ENCODE measurements at places on chromosomes 4 and X. TPM values are rescaled to one million over a fixed set of nuclear protein-coding genes. Genes with fewer than 3 reads are reported as not detected.

LNX1 gene
- 2.3 TPM for total RNA-seq

CENPVL3 gene
- total RNA-seq, result not detected

AFF2 gene
- 11.8 TPM for total RNA-seq

- DNase-seq, result no peak
Measured at GRCh38 chrX:13340182-13340791, 20.4 kb upstream of the ATXN3L start.

DNA sequence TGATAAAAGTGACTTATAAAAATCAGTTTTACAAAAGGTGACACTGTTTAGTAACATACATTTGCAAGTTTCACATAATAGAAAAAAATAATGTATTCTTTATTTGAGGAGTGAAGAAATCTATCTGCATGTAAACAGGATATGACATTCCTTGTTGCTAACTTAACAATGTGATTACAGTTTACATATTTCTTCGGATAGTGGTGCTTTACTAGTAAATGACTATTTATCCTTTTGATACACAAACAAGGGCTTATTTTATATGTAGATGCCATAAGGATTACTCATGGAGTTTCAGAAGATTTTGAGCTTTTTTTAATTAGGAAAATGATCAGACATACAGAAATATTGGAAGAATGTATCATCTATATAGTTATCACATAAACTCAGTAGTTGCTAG, 126.5 kb downstream of the SLIT2 start:
- DNase-seq, result no peak

DNA sequence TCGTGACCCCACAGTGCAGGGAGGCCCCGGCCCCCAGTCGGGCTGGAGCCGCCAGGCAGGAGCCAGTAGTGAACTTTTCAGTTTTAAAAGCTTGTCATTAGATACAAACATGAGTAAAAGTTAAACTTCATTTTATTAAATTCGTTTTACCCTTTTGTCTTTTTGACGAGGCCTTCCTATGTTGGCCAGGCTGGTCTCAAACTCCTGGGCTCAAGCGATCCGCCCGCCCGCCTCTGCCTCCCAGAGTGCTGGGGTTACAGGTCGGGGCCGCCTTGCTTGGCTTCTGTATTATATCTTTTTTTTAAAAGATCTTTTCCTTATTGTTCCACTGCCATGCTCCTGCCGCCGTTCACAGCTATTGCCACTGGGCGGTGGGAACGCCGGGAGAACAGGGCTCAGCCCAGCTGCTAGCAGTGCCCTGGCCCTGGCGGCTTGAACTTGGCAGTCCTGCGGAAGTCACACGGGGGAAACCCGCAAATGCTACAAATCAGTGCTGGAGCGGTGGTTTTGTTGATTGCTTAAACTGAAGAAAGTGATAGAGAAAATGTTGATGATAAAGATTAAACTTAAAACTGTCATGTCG, 968 bp upstream of the NELFA start:
- no peak for DNase-seq

- DNase-seq, result no peak
Measured at GRCh38 chrX:135974279-135974856, 580 bp upstream of the MMGT1 start.

GYPE gene
- total RNA-seq, result not detected

DNA sequence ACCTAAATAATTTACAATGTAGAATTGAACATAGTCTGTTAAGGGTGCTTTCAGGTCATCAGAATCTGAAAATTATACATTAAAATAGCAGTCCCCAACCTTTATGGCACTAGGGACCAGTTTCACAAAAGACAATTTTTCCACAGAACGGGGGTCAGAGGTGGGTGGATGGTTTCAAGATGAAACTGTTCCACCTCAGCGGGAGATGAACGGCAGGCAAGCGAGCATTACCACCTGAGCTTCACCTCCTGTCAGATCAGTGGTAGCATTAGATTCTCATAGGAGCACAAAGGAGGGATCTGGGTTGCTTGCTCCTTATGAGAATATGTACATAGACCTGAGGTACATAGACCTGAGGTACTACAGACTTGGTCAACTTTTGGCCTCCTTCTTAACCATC, 29.0 kb downstream of the LRBA start:
- DNase-seq, result no peak

- no peak for DNase-seq
Measured at GRCh38 chrX:149688552-149688951, 23.3 kb upstream of the MAGEA11 start.

DNA sequence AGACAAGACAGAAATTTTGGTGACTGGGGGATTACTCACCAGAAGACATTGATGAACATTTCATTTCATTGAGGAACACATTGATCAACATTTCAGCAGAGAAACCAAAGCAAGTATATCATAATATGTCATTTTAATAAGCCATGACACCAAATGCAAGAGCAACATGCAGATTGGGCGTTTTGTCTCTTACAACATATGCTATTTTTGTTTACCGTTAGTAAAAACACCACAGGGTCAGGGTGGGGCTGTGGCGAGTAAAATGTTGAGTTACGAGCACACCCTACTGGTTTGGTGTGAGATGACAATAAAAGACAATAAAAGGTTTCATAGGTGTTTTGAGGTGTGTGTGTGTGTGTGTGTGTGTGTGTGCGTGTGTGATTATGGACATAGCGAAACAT, 294.5 kb downstream of the PDGFC start:
- DNase-seq, result no peak

TMEM154 gene
- 1.8 TPM for total RNA-seq

NRK gene
- 13.1 TPM for total RNA-seq

GRCh38 chr4:175646802-175647201, 165.3 kb downstream of the GPM6A start:
- no peak for DNase-seq

DNA sequence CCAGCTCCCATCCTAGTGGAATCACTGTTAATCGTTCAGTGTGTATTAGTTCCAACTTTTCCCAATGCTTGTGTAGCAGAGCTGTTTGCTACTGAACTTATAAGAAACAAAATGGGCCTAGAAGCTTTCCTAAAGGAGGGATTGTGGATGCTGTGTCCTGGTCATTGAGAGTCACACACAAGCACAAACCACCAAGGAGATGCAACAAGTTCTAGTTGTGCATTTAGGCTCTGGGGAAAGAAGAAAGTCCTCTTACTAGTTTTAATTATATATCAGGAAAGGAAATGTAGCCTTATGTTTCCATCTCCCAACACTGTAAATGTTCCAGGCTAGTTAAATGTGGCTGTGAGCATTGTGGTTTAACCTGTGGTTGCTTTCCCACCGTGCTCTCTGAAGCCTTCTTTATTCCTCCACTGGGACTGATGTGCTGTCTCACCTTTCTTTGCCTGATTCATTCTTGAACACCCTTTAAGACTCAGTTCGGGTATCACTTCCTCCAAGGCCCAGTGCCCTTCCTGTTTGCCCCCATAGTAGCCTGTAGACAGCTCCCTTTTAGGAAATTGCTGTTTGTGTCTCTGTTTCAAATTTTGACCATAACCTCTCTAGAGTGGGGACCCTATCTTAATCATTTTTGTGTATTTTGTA, 34.3 kb downstream of the ATP10D start:
- DNase-seq, result no peak

NLRP2B gene
- not detected for total RNA-seq

- no peak for DNase-seq
Measured at GRCh38 chr4:3263876-3264193, 14.9 kb downstream of the MSANTD1 start.

ZDHHC15 gene
- total RNA-seq, result 0.15 TPM

- no peak for DNase-seq
Measured at GRCh38 chrX:132757066-132757623, 201.3 kb downstream of the HS6ST2 start.

PASD1 gene
- total RNA-seq, result not detected

DNA sequence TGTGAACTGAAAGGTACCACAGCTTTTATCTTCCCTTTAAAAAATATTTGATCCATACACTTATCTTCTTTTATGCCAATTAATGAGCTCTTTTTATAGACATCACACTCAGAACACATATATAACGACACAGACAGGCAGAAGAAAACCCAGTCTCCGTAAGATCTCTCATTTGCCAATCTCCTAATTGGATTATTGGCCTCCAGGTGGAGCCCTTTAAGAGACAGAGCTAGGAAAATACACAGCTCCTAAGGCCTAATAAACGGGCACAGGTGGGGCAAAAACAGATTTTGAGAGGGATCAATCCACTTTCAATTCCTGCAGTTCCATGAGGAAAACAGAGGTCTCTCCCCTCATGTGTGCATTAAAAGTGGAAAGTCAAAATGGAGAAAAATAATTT, 1495.4 kb downstream of the RPA4 start:
- no peak for DNase-seq

DNA sequence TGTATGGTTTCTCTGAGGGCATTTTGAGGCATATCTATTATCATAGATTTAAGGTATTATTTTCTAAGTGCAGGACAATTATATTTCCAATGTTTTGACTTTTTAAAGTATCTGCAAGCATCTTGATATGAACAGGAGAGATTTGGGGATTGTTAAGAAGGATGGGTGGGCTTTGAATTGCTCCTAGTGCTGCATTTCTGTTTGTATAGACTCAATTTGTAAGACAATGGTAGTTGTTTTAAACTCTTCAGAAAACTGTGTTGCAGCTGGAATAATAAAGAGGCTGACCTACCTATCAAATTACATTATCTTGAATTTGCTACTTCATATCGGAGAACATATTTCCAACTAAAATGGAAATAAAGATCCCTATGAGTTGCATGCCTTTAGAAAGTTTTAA, 570.3 kb downstream of the ADGRL3 start:
- no peak for DNase-seq

DNA sequence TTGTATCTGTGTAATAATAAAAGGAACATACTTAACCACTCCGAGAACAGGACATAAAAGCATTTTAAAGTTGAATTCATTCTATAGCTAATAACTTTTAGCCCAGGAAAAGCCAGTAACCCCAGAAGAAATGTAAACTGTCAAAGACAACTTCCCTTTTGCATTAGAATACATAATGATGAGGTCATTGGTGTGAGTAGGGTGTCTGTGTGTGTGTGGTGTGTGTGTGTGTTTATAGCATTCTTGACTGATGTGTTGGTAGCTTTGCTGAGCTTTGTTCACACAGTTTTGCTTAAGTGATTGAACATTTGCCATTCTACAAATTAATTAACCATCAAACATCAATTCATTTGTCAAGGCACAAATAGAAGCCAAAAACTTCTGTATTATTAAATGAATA, 559.6 kb downstream of the ARAP2 start:
- no peak for DNase-seq

DNA sequence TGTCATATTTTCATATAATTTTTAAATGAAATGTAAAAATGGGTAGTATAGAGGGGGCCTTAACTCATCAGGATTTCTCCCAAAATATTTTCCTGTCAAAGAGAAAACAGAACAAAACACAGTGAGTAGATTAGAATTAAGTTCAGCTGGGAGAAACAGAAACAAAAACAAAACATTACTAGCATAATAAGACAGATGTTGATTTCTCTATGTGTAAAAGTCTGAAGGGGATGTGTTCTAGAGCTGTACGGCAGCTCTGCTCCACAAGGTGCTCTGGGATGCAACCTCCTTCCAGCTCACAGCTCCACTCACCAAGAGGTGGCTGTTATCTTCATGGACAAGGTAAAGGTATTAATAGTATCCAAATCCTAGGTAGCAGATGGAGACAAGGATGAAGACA, 72.8 kb downstream of the ARHGEF38 start:
- DNase-seq, result no peak

GRCh38 chr4:120354381-120354780, 287.7 kb upstream of the MAD2L1 start:
- DNase-seq, result no peak

- DNase-seq, result no peak
Measured at GRCh38 chrX:134551376-134552048, 91.5 kb downstream of the HPRT1 start.

- no peak for DNase-seq
Measured at GRCh38 chr4:21469438-21470300, 478.9 kb downstream of the KCNIP4 start.

NEIL3 gene
- total RNA-seq, result 2.5 TPM

DNA sequence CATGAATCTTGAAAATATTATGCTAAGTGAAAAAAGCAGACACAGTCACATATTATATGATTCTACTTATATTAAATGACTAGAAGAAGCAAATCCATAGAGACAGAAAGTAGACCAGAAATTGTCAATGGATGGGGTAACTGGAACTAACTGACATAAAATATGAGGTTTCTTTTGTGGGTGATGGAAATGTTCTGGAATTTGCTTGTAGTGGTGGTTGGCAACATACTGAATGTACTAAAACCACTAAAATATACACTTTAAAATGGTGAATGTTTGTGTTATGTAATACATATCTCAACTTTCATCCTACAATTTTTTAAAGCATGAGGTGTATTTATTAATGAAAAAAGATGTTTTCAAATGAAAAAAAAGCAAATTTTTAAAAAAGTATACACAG, 14.7 kb downstream of the CNOT6L start:
- DNase-seq, result no peak
